ENCODE measurements at places on chromosomes 12 and 14.

GRCh38 chr12:93002293-93003054, 73.4 kb upstream of the EEA1 start:
- DNase-seq: no peak

DNA sequence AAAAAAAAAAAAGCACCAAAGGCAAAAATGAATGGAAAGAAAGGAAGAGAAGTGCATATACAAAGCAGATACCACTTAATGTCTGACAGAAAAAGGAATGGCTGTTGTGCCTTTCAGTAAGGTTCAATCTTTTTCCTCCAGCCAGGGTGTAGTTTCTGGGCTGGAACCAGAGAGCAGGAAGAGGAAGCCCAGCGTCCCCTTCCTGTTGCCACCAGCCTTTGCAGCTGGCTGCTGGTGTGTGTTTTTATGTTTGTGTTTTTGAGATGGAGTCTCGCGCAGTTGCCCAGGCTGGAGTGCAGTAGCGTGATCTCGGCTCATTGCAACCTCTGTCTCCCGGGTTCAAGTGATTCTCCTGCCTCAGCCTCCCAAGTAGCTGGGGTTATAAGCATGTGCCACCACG, 64.6 kb upstream of the LTA4H start:
- no peak for DNase-seq

- DNase-seq: no peak
These were observed 162.6 kb upstream of the TMPO start for GRCh38 chr12:98352835-98353234.

GRCh38 chr12:132432721-132433577, 57.0 kb upstream of the FBRSL1 start:
- DNase-seq: no peak

GRCh38 chr12:3273409-3273853, 196.3 kb downstream of the TSPAN9 start:
- DNase-seq: no peak

- no peak for DNase-seq
These were observed 62.0 kb upstream of the SYT1 start for GRCh38 chr12:78802593-78802992.

All from activated naive CD4-positive, alpha-beta T cell (primary cell).